ENCODE measurements at places on chromosomes 4 and X.
A peak's percentile ranks its signal among the peaks of the same experiment; 100 is the strongest.

GRCh38 chr4:53559021-53559620 is 32.2 kb downstream of the LNX1 start:
- no peaks in the 10 kb centered on the region for H3K36me3 ChIP-seq
- DNase-seq: no peak
- H3K27me3 ChIP-seq: peaks cover 4% of the 10 kb centered on the region
- H3K27ac ChIP-seq: no peak overlapping the region
- H3K4me1 ChIP-seq: peaks cover 14% of the 10 kb centered on the region
- no peak overlapping the region for H3K4me3 ChIP-seq

DNA sequence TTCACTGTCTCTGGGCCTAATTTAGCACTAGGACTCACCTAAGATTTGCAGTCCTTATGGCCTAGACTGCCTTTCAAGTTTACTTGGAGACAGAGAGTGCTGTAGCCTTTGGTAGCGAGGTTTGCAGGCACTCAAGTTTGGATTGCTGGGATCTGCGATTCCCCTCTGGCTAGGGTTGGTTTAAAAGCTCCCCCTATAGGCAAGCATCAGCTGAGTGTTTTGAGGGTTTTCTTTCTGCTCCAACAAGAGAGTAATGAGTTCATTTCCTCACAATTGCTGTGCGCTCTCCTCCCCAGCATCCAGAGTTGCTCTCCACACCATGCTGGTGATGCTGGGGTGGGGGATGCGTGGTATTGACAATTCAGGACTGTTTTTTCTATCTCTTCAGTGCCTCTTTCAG is 206.9 kb downstream of the GLUD2 start:
- H3K36me3 ChIP-seq: no peaks in the 10 kb centered on the region
- no peak overlapping the region for H3K27ac ChIP-seq
- no peak overlapping the region for H3K4me3 ChIP-seq
- H3K4me1 ChIP-seq: no peaks in the 10 kb centered on the region

DNA sequence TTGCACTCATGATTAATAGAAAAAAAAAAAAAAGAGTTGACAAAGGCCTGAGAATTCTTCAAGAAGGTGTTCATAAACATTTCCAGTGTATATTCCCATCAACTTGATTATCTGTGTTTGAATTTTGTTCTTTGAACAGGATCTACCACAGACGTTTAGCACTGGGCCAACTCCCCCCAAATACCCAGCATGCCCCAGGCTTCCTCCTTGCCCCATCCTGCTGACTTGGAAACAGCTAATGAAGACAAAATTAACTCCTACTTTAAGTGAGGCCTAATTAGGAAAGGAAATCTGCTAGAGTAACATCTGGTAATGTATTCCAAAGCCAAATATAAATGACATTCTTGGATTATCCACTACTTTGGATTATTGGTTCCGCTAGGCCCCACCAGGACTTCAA is 52.5 kb downstream of the PPARGC1A start:
- H3K27ac ChIP-seq: no peak overlapping the region
- H3K36me3 ChIP-seq: no peaks in the 10 kb centered on the region
- peaks cover 5% of the 10 kb centered on the region for H3K4me1 ChIP-seq
- no peaks in the 10 kb centered on the region for H3K27me3 ChIP-seq
- DNase-seq: no peak
- no peak overlapping the region for H3K4me3 ChIP-seq

DNA sequence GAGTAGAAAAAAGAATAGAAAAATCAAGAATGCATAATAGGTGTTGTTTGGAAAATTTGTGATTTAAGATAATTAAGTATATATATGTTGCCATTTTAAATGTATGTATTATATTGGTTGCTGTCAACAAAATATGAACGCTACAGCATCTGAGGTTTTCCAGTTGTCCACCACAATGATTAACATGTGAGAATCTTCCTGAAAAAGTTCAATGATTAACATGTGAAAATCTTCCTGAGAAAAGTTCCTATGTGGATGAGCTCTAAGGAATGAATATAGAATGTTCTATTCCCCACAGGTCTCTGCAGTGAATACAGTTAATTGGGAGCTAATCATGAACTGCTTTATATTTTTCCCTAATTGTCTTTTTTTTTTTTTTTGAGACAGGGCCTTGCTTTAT is 214.7 kb downstream of the CBR4 start:
- no peaks in the 10 kb centered on the region for H3K27me3 ChIP-seq
- no peaks in the 10 kb centered on the region for H3K36me3 ChIP-seq
- H3K4me3 ChIP-seq: no peak overlapping the region
- DNase-seq: no peak

DNA sequence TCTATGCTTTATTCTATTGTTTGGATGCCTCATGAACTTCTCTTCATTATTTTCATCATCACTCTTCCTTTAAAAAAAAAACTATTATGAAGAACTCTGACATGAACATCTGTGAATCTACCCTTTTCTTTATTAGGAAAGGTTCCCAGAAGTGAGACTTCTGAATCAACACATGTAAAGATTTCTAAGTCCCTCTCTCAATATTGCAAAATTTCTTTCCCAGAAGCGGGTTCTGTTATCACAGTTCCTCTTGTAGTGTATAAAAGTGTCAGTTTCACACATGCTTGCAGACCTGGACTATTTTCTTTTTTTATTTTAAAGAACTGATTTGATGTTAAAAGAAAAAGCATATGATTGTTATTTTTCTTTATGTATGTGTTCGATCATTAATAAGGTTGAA is 330.8 kb upstream of the KLF3 start:
- no peak for DNase-seq
- H3K27me3 ChIP-seq: no peaks in the 10 kb centered on the region
- H3K4me1 ChIP-seq: no peaks in the 10 kb centered on the region
- H3K27ac ChIP-seq: no peak overlapping the region
- H3K4me3 ChIP-seq: no peak overlapping the region
- peaks cover 5% of the 10 kb centered on the region for H3K36me3 ChIP-seq

DNA sequence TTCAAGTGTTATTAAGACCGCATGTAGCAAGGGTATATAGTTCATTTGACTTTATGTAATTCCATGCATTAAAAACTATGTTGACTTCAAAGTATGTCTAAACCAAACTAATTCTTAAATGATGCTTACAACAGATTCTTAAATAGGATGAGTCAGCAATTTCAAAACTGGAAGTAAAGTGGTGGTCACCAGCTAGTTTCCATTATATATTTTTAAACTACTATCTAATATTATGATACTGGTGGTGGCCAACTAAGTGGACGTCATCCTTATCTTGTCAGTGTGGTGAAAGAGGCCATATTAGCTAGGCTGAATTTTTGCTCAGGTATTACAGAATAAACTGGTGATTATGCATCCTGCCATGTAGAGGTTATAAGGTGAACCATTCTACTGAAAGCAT is 1.2 kb downstream of the IL15 start:
- no peak for DNase-seq
- no peaks in the 10 kb centered on the region for H3K4me1 ChIP-seq
- peaks cover 7% of the 10 kb centered on the region for H3K27me3 ChIP-seq
- H3K4me3 ChIP-seq: no peak overlapping the region
- no peak overlapping the region for H3K27ac ChIP-seq
- no peaks in the 10 kb centered on the region for H3K36me3 ChIP-seq

GRCh38 chrX:12292996-12293765 is 154.9 kb downstream of the FRMPD4 start:
- no peaks in the 10 kb centered on the region for H3K36me3 ChIP-seq
- no peak overlapping the region for H3K27ac ChIP-seq
- peaks cover 2% of the 10 kb centered on the region for H3K4me1 ChIP-seq
- H3K27me3 ChIP-seq: no peaks in the 10 kb centered on the region
- no peak overlapping the region for H3K4me3 ChIP-seq

DNA sequence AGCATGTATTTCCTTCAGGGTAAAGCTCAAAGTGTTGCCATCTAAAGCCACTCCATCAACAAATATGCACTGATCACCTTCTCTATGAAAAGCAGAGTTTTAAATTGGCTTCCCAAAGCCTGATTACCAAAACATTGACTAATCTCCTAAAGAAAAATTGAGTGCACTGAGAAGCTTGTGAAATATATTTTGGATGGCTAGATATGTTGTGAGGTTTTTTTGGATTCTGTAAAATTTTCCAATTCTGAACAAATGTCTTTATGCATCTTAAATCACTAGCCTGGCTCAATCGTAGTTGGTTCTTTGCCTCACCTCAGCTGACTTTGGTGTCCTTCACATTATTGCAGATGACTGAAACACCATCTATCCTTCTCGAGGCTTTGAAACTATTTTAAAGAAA is 14.9 kb upstream of the EXOSC9 start:
- H3K27me3 ChIP-seq: no peaks in the 10 kb centered on the region
- DNase-seq: no peak
- H3K36me3 ChIP-seq: no peaks in the 10 kb centered on the region
- H3K4me1 ChIP-seq: no peaks in the 10 kb centered on the region
- H3K4me3 ChIP-seq: no peak overlapping the region

DNA sequence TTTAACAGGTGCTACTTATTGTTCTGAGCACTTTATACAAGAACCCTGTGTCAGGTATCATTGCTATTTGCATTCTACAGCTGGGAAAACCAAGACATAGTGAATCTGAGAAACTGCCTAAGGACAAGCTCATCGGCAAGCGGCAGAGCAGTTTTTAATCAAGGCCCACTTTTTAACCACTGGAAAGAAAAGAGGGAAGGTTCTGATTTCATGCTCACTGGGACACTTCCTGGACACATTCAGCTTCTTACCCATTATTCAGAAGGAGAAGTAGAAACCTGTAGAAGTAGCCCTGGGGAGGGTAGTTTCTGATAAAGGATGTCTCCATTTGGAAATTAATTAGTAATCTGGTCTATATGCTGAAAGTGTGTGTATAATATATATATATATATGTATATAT is 2.5 kb upstream of the LNX1 start:
- no peaks in the 10 kb centered on the region for H3K27me3 ChIP-seq
- no peak overlapping the region for H3K27ac ChIP-seq
- H3K4me1 ChIP-seq: peaks cover 27% of the 10 kb centered on the region

- no peaks in the 10 kb centered on the region for H3K36me3 ChIP-seq
- H3K4me1 ChIP-seq: peaks cover 8% of the 10 kb centered on the region
- peaks cover 20% of the 10 kb centered on the region for H3K27me3 ChIP-seq
- H3K27ac ChIP-seq: no peak overlapping the region
- H3K4me3 ChIP-seq: peak overlapping the region; percentile 36
- DNase-seq: peak; percentile 55
These were observed 5.3 kb downstream of the ZFYVE28 start for GRCh38 chr4:2412885-2413716.

DNA sequence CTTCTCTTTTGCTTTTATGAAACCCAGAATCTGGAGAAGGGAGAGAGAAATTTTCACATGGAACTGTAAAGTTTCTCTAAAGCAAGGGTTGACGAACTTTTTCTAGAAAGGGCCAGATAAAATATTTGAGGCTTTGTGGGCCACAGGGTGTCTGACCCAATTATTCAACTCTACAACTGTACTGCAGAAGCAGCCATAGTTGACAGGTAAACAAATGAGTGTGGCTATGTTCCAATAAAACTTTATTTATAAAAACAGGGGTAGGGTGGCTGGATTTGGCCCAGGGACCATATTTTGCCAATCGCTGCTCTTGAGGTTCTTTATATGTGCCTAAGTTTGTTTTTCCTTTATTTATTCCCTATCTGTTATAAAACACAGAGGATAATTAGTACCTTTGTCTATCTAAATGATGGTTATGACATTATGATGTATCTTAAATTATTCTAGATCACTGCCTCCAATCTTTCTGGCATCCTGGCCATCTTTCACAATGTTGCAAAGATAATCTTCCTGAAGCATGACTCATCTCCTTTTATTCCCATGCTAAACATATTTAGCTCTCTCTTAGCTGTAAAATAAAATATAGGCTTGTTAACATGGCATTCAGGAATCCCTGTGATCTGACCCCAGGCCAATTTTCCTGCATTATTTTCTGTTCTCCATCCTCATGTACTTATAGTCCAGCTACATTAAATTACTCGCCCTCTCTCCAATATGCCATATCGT is 106.8 kb upstream of the CBLL2 start:
- H3K36me3 ChIP-seq: no peaks in the 10 kb centered on the region
- peaks cover 1% of the 10 kb centered on the region for H3K4me1 ChIP-seq
- H3K27ac ChIP-seq: no peak overlapping the region
- no peak overlapping the region for H3K4me3 ChIP-seq
- no peaks in the 10 kb centered on the region for H3K27me3 ChIP-seq

DNA sequence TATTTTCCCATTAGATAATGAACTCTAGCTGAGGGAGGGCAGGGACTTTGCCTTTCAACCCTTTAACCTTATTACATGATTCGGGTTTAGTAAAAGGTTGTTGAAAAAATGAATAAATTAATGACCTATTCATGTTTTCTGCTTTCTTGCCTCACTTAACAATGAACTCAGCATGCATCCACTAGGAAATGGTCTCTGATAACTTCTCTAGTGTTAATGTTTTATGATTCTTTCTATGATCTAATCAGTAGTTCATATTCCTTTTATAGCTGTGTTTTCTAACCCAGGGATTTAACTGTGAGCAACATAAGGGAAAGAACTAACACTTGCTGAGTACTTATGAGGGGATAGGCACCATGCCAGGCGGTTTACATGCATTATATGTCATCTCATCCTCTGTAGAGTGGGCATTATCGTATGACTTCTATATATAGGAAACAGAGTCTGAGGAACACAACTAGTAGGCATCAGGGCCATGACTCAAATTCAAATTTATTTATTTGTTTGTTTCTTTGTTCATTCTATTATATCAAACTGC is 236.7 kb upstream of the MAB21L2 start:
- DNase-seq: no peak
- H3K27ac ChIP-seq: no peak overlapping the region
- H3K27me3 ChIP-seq: no peaks in the 10 kb centered on the region
- H3K36me3 ChIP-seq: no peaks in the 10 kb centered on the region

DNA sequence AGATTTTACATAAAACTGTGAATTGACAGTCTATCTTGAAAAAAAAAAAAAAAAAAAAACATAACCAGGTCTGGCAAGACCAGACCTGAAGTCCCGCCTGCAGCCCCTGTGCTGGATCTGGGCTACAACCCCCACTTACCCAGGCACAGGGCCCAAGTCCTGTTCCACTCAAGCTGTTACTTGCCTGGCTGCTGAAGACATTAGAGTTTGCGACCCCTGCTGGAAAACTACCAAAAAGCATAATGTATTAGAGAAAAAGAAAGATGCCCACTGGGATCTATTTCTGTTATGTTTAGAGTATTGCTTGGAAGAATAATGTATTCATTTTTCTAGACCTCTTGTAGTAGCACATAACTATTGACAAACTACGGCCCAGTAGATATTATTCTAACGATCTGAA is 4.7 kb downstream of the HS3ST1 start:
- no peak overlapping the region for H3K4me3 ChIP-seq
- H3K36me3 ChIP-seq: no peaks in the 10 kb centered on the region
- peaks cover 6% of the 10 kb centered on the region for H3K27me3 ChIP-seq
- peaks cover 6% of the 10 kb centered on the region for H3K4me1 ChIP-seq
- no peak overlapping the region for H3K27ac ChIP-seq

DNA sequence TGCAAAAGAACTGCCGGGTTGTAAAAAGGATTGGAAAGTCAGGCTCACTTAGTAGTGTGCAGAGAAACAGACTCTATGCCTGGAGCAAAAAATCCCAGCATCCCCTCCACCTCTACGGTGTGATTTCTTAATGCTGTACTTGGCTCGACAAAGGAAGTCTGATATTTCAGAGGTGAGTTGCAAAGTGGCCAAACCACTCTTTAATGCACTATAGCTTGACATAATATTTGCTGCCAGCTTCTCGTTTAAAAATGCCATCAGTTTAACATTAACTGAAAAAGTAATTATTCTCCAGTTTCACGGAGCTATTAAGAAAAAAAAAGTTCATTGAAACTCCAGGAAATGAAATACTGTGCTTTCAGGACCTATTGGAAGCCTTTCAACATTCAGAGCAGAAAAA is 448.3 kb upstream of the ZFP42 start:
- H3K4me1 ChIP-seq: no peaks in the 10 kb centered on the region
- no peaks in the 10 kb centered on the region for H3K27me3 ChIP-seq
- H3K27ac ChIP-seq: no peak overlapping the region
- no peak for DNase-seq
- no peak overlapping the region for H3K4me3 ChIP-seq

GRCh38 chr4:15792974-15793373 is 14.8 kb downstream of the CD38 start:
- peaks cover 6% of the 10 kb centered on the region for H3K27me3 ChIP-seq
- no peak for DNase-seq
- peaks cover 22% of the 10 kb centered on the region for H3K4me1 ChIP-seq
- peak overlapping the region; percentile 65 for H3K4me3 ChIP-seq
- H3K27ac ChIP-seq: peak overlapping the region; percentile 91

Data from glutamatergic neuron (in vitro differentiated cells).